Inflammatory macrophage (primary cell): ENCODE measurements at places on chromosomes 6 and 20.

DNA sequence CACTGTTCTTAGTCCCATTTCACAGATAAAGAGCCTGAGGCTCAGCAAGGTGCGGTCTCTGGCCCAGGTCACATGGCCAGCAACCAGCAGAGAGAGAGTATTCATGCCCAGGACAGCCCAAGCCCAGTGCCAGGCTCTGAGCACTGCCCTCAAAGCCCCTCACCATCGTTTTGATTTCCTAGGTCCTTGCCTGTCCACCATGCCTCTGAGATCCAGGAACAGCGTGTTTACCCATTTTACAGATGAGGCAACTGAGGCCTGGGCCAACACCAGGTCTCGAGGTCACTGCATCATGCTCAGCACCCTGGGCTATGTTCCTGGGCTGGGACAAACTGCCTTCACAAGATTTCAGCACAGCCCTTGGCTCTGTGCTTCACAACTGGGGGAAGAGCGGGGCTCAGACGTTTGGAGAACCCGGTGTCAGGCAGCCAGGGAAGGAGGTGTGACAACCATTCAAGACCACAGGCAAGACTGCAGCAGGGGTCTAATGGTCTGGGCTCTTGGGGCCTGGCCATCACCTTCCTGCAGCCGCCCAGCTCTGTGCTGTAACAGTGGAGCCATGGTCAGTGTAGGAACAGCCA is 1.3 kb upstream of the BPIFA2 start:
- DNase-seq = no peak

DNA sequence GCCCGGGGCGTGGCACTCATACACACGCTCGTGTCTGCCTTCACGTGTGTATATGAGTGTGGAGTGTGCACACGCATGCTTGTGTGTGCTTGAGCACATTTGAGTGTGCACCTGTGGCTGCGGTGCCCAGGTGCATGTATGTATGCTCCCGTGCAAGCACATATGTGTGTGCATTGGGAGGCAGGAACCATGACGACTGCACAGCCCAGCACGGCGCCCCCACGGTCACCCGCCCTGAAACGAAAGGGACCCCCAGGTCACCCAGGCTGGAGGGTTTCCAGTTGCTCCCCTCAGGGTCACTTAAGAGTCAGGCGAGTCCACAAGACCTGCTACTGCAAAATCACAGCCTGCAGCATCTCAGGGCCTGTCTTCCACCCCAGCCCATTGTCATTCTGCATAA is 94.7 kb downstream of the YTHDF1 start:
- no peak for DNase-seq

DNA sequence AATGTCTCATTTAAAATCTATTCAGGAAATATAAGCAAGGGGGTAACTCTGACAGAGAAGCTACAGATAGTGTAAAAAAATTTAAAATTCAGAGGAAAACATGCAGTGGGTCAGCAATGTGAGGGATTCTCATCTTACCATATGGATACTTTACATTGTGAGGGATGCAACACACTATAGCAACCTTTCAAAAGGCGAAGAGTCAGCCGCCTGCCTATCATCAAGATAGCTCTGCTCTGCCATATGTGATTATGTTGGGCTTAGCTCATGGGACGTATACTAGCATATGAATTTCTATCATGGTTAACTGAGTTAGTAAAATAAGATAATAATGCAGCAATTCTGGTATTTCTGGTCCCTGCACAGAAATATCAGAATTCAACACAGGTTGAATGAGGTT is 130.9 kb downstream of the MAP3K7 start:
- DNase-seq = no peak

DNA sequence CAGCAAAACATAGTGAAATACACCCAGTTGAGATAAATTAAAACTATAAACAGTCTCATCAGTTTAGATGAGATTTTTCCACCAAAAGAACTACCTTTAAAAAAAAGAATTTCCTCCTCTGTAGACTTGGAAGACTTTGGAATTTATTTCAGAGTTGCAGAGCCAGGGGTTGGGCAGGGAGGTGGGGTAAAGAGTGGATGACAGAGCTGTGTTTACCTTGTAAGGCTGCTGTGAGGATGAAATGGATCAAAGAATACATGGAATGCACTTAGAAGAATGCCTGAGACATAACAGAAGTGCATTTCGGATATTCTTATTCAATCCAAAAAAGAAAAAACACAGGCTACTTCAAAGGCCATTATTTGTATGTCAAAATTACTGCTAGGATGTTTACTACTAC is 6.4 kb upstream of the LY86 start:
- no peak for DNase-seq
